Activated CD4-positive, CD25-positive, alpha-beta regulatory T cell (primary cell): ENCODE measurements at places on chromosomes 1 and 21.

GRCh38 chr1:15414445-15414983 is 4.8 kb downstream of the EFHD2 start:
- no peak for DNase-seq

DNA sequence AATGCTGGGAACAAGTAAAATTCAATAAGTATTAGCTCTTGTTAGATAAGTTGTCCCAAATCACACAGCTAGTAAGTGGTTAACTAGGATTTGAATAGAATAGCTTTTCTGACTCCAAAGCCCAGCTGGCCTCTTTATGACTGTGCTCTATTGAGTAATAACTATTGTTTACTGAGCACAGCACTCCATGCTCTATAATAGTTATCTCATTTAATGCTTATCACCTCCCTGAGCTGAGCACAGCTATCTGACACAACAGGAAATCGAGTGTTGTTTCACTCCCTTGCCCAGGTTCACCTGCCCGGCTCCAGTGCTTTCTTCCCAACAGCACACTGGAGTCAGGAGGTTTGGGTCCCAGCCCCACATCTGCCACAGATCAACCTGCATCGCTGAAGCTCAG is 38.8 kb upstream of the STMN1 start:
- no peak for DNase-seq

DNA sequence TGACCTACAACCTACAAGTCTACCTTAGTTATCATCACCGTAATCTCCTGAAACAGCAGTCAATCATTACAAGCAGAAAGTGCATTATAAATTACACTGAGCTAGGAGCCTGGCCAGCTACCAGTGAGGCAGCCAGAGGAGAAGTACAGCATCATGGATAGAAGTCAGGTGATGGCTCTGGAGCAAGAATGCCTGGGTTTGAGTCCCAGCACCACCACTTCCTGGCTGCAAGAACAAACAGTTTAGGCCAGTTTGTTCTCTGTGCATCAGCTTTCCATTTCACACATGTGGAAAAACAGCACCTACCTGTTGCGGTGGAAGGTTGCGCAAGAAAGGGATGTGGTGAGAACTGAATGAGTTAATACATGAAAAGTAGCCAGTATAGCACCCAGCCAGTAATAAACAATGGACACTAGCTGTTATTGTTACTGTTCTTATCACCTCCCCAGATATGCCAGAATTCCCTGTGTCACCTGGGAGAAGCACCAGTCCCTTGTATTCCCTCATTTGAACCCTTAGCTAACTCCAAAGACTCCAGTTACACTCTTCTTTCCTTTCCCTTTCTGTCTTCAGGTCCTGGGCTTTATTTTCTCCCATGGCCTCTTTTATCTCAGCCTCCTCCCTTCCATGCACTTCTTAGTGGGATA is 9.0 kb downstream of the CREG1 start:
- DNase-seq, result no peak

DNA sequence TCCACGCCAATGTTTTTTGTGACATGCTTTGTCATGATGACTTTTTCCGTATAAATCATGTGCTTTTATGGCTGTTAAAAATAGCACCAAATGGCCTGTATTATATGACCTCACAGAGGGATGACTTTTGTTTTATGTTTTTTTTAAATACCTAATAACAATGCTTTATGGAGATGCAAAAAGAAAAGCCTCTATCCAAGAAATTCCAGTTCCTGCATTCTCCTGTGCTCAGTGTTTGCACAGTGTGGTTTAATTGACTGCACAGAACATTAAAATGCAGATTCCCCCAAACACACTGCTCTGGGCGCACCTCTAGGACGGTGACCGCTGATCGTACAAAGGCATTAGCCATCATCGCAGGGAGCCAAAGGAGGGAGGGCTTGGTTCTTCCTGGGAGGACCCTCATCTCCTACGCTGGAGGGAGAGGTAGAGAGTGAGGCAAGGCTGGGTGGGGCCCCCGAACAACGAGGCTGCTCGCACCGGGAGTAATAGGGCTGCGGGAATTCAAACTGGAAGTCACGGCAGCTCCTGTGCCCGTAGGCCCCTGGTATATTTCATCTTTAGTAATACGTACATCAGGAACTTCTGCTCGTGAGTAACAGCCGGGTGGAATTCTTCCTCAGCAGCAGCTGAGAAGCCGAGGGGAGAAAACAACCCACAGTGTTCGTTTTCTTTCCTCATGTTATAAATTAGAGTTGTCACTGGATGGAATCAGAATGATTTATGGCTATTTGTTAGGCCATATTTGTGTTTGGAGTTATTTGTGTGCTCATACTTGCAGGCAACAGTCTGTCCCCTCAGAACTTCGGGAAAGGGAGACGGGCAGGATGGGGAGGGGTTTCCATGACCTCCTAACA is 465.6 kb downstream of the CAMTA1 start:
- DNase-seq, result no peak

GRCh38 chr1:167789501-167789900 is 67.7 kb downstream of the MPZL1 start:
- no peak for DNase-seq
